Spinal cord (tissue), 10 donors: ENCODE measurements at places on chromosomes 7 and 10. TPM values are rescaled to one million over a fixed set of nuclear protein-coding genes. Genes with fewer than 3 reads are reported as not detected.

The LOXL4 gene
- 0.89 TPM for total RNA-seq

The MYL10 gene
- not detected for total RNA-seq

The TASOR2 gene
- 93.3 TPM for total RNA-seq

The ARPC1B gene
- total RNA-seq = 63.3 TPM

The TSPAN12 gene
- 16.8 TPM for total RNA-seq

The TLX1 gene
- total RNA-seq = not detected

The FAM25A gene
- not detected for total RNA-seq

The OPALIN gene
- 0.88 TPM for total RNA-seq

The ATOH7 gene
- total RNA-seq = not detected

The GIMAP2 gene
- 14.3 TPM for total RNA-seq

The LYZL1 gene
- not detected for total RNA-seq

The TSPAN14 gene
- total RNA-seq = 38.7 TPM

The PRKCQ gene
- total RNA-seq = 9.0 TPM

The CRYGN gene
- 1.4 TPM for total RNA-seq

The CYP3A4 gene
- 0.11 TPM for total RNA-seq

The CCL24 gene
- total RNA-seq = not detected

The SPDYE1 gene
- 0.10 TPM for total RNA-seq

The SLC39A12 gene
- total RNA-seq = 9.9 TPM

The HSPA14 gene
- total RNA-seq = 16.1 TPM

The TRPV5 gene
- total RNA-seq = 0.11 TPM

The EN2 gene
- total RNA-seq = 0.72 TPM

The PAOX gene
- total RNA-seq = 8.1 TPM

The ECD gene
- 28.9 TPM for total RNA-seq

The THNSL1 gene
- total RNA-seq = 15.5 TPM

The EXOC4 gene
- total RNA-seq = 100 TPM

The ZFYVE27 gene
- 33.5 TPM for total RNA-seq

The CCDC172 gene
- not detected for total RNA-seq

The CLRN3 gene
- total RNA-seq = 0.17 TPM

The INA gene
- total RNA-seq = 55.2 TPM

The SPAG6 gene
- total RNA-seq = 4.5 TPM

The GPR85 gene
- 46.8 TPM for total RNA-seq

The WNT8B gene
- 0.06 TPM for total RNA-seq

The TMEM270 gene
- not detected for total RNA-seq

The OAT gene
- 231 TPM for total RNA-seq

The IKZF5 gene
- 8.4 TPM for total RNA-seq

The ADCYAP1R1 gene
- 88.8 TPM for total RNA-seq

The PPP3CB gene
- total RNA-seq = 180 TPM

The CUEDC2 gene
- total RNA-seq = 87.2 TPM

The KCNH2 gene
- total RNA-seq = 14.4 TPM

The MYH16 gene
- total RNA-seq = not detected

The UPK3B gene
- total RNA-seq = 0.89 TPM

The STRIP2 gene
- 16.0 TPM for total RNA-seq

The PCDH15 gene
- 20.7 TPM for total RNA-seq
